ENCODE measurements at places on chromosomes 11 and 22. TPM values are rescaled to one million over a fixed set of nuclear protein-coding genes. Genes with fewer than 3 reads are reported as not detected.

SCGB1D2 gene
- not detected for total RNA-seq

GRCh38 chr11:11379661-11380060 is 26.6 kb upstream of the CSNK2A3 start:
- H3K36me3 ChIP-seq = no peaks in the 10 kb centered on the region
- H3K27me3 ChIP-seq = peaks cover 15% of the 10 kb centered on the region
- H3K27ac ChIP-seq = no peak overlapping the region
- DNase-seq = no peak
- no peaks in the 10 kb centered on the region for H3K4me1 ChIP-seq

TH gene
- not detected for total RNA-seq

- no peak overlapping the region for H3K4me3 ChIP-seq
- no peak for DNase-seq
- peaks cover 15% of the 10 kb centered on the region for H3K4me1 ChIP-seq
- H3K27ac ChIP-seq = no peak overlapping the region
- H3K36me3 ChIP-seq = peaks cover 7% of the 10 kb centered on the region
- H3K27me3 ChIP-seq = peaks cover 6% of the 10 kb centered on the region
These were observed 35.9 kb upstream of the NUP50 start for GRCh38 chr22:45127866-45128265.

DNA sequence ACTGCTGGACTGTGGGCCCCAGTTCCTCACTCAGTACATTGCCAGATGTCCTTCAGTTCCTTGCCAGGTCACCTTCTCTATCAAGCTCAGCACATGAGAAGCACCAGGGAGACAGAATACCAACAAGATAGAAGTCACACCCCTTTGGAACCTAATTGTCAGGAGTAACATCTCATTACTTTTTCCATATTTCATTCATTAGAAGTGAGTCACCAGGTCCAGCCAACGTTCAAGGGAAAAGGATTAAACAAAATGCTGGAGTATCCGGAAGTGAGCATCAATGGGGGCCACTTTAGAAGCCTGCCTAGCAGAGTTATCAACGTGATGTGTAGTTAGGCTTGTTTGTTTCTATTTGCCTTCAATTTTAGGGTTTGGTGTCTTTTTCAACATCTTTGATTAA is 569.3 kb downstream of the MIAT start:
- peaks cover 2% of the 10 kb centered on the region for H3K36me3 ChIP-seq
- no peak for DNase-seq
- no peaks in the 10 kb centered on the region for H3K4me1 ChIP-seq
- peaks cover 5% of the 10 kb centered on the region for H3K27me3 ChIP-seq
- no peak overlapping the region for H3K4me3 ChIP-seq

HEPHL1 gene
- total RNA-seq = not detected

TBX10 gene
- not detected for total RNA-seq

MPPED2 gene
- 0.42 TPM for total RNA-seq

GRCh38 chr22:47543447-47543846 is 781.0 kb downstream of the TBC1D22A start:
- no peak for DNase-seq
- H3K27ac ChIP-seq = no peak overlapping the region
- no peaks in the 10 kb centered on the region for H3K36me3 ChIP-seq
- no peaks in the 10 kb centered on the region for H3K4me1 ChIP-seq

- no peak for DNase-seq
- peaks cover 53% of the 10 kb centered on the region for H3K27me3 ChIP-seq
- H3K4me1 ChIP-seq = peaks cover 2% of the 10 kb centered on the region
- H3K4me3 ChIP-seq = peak overlapping the region; percentile 69
- no peaks in the 10 kb centered on the region for H3K36me3 ChIP-seq
These were observed 716 bp downstream of the AMOTL1 start for GRCh38 chr11:94768602-94769541.

GRCh38 chr11:57544566-57544965 is 7.2 kb downstream of the SMTNL1 start:
- peaks cover 8% of the 10 kb centered on the region for H3K4me1 ChIP-seq
- H3K4me3 ChIP-seq = no peak overlapping the region
- H3K27me3 ChIP-seq = no peaks in the 10 kb centered on the region
- H3K27ac ChIP-seq = no peak overlapping the region
- no peak for DNase-seq

DNA sequence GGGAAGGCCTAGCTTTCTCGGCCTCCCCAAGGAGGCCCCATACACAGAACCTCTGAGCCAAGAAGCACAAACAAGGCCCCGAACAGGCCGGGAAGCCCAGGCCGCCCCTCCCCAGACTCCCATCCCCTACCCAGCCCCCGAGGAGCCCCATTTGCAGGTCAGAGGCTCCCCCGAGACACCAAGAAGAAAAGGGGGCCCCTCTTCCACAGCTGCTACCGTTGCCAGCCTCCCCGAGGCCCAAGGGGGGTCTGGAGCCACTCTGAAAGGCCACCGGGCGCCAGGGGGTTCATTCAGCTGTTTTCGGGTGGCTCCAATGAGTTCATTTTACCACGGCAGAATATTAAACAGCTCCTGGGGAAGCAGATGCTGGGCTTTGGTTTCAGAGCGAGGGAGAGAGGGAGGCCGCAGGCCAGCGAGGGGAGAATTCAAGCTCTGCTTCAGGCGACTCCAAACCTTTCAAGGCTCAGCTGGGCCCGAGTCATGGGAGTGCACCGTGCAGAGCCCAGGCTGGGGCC is 28.5 kb downstream of the MN1 start:
- H3K4me1 ChIP-seq = no peaks in the 10 kb centered on the region
- H3K27me3 ChIP-seq = peaks cover 28% of the 10 kb centered on the region
- no peak overlapping the region for H3K27ac ChIP-seq
- DNase-seq = no peak

COMMD9 gene
- total RNA-seq = 39.1 TPM

GRCh38 chr11:126312961-126313360 is 9.1 kb downstream of the DCPS start:
- peaks cover 5% of the 10 kb centered on the region for H3K36me3 ChIP-seq
- H3K27ac ChIP-seq = no peak overlapping the region
- H3K27me3 ChIP-seq = no peaks in the 10 kb centered on the region
- no peak overlapping the region for H3K4me3 ChIP-seq

FXYD2 gene
- not detected for total RNA-seq

SCN3B gene
- total RNA-seq = not detected

DNA sequence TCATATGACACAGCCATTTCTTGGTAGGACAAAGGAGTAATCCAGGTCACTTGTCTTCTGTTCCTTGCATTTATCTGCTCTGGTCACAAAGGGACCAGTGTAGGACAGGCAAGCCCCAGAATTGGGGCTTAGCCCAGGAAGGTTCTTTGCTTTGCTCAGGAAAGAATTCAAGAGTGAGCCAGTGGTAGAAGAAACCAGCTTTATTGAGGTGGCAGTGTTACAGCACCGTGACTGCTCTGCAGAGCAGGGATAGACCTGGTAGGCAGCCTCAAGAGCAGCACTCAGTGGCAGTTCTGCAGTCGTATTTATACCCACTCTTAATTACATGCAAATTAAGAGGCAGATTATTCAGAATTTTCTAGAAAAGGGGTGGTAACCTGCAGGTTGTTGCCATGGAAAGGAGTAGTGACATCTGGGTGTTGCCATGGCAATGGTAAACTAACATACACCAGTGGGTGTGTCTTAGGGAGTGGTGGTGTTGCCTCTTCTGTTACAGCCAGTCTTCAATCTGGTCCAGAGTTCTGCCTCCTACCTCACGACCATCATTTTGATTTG is 84.9 kb upstream of the RAB1B start:
- peak overlapping the region; percentile 39 for H3K4me3 ChIP-seq
- peaks cover 44% of the 10 kb centered on the region for H3K4me1 ChIP-seq
- H3K36me3 ChIP-seq = no peaks in the 10 kb centered on the region
- DNase-seq = no peak

GRCh38 chr22:23145878-23146470 is 697 bp downstream of the RAB36 start:
- H3K36me3 ChIP-seq = no peaks in the 10 kb centered on the region
- H3K4me1 ChIP-seq = peaks cover 37% of the 10 kb centered on the region
- no peaks in the 10 kb centered on the region for H3K27me3 ChIP-seq
- peak overlapping the region; percentile 99 for H3K27ac ChIP-seq
- no peak for DNase-seq
- H3K4me3 ChIP-seq = peak overlapping the region; percentile 78

SLC22A6 gene
- not detected for total RNA-seq

DNA sequence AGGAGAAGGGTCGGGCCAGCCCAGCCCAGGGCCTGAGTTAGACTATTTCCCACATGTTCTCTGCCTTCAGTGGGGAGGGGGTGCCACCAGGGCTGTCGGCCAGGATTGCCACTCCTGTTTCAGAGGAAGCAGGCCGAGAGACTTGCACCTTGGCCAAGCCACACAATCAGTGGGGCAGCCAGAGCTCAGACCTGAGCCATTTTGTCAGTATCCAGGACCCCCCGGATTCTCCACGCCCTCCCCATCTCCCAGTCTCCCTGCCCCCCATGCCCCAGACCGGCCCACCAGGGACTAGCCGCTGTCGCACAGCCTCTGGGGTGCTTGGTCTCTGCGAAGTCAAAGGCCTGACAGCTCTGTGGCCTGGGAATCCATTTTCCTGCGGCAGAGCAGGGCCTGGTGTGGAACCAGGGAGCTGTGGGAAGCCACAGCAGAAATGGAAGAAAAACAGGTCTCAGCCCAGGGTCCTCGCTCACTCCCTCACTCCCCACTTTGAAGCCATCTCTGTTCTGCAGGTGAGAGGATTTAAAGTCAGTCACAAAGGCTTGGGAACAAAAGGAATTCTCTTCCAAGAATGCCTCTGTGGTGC is 25.5 kb upstream of the MGAT3 start:
- no peaks in the 10 kb centered on the region for H3K4me1 ChIP-seq
- no peak for DNase-seq
- H3K36me3 ChIP-seq = no peaks in the 10 kb centered on the region
- H3K4me3 ChIP-seq = no peak overlapping the region
- H3K27ac ChIP-seq = no peak overlapping the region

GRCh38 chr22:29150701-29151100 is 55.0 kb upstream of the EMID1 start:
- no peak for DNase-seq
- H3K27ac ChIP-seq = no peak overlapping the region
- peaks cover 6% of the 10 kb centered on the region for H3K4me1 ChIP-seq
- peaks cover 49% of the 10 kb centered on the region for H3K27me3 ChIP-seq
- H3K4me3 ChIP-seq = no peak overlapping the region

CDC42BPG gene
- total RNA-seq = 7.7 TPM

RGL4 gene
- 20.2 TPM for total RNA-seq

DNA sequence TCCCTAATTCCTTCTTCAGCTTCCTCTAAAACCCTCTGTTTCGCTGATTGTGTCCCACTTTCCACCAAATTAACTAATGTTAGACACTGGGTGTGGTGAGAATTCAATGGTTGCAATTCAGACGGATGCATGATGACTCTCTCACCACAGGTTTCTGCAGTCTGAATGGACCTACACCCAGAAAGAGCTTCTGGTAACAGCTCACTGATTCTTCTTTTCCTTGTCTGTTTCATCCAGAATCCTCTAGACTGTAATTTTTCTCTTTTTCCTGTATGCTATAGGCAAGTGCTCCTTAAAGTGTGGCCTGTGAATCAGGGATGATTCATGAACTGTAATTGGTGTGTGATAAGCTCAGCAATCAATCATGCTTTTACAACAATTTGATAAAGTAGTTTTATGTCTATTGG is 18.1 kb downstream of the MMP10 start:
- H3K4me3 ChIP-seq = no peak overlapping the region
- peaks cover 4% of the 10 kb centered on the region for H3K4me1 ChIP-seq
- H3K27me3 ChIP-seq = peaks cover 22% of the 10 kb centered on the region
- DNase-seq = no peak

DNA sequence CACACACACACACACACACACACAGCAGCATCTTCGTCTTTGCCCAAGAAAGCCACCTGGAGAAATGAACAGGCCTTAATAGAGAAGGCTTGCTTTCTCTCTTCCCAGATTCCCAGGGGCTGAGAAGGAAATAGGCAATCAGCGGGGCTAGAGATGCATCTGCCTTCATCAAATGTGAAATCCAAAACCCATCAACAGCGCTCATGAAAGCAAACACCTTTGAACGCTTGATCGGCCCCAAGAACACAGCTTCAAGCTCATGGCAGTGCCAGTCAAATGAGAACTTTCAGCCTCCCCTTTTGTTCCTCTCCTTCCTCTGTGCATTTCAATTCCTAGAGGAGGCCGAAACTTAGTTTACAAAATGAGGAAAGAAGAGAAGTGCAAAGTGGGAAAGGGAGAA is 122.7 kb downstream of the EFCAB6 start:
- H3K27me3 ChIP-seq = peaks cover 33% of the 10 kb centered on the region
- H3K4me3 ChIP-seq = no peak overlapping the region
- H3K27ac ChIP-seq = no peak overlapping the region
- H3K4me1 ChIP-seq = no peaks in the 10 kb centered on the region

ISX gene
- total RNA-seq = not detected

DNA sequence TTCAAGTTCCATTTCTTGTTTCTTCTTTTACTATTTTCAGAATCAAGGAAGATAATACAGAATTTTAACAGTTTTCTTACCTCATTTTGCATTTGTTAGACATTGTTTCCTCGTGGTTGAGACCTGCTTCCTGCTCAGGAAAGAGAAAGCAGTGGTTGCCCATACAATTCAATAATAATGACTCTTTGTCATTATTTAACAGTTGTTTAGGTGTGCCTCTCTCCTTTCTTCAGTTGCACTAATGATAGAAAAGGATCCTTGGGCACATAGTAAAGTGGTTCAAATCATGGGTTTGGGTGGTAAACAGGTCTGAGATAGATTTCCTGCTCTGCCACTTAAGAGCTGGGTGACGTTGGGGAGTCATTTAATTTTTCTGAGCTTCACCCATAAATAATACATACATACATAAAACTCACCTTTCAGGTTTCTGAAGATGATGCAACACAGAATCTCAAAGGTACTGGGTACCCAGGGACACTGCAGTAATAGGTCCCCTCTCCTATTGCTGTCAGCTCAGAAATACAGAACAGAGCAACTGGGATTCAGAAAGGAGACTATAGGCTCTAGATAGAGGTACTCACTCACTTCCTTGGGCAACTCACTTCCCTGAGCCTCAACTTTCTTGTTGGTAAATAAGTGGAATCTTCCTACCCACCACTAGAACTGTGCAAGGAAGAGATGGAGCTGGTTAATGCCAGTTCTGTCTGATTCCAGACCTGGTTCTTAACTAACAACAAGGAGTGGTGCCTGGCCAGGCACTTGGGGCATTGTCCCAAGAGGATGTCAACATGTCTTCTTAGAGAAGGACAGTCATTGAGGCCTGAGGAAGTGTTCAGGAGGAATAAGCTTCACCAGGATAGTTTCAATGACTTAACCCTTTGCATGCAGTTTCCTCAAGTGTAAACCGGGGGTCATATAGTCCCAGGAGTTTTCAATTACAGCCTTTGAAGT is 34.9 kb downstream of the CD44 start:
- peak overlapping the region; percentile 99 for H3K27ac ChIP-seq
- peak overlapping the region; percentile 86 for H3K4me3 ChIP-seq
- peaks cover 81% of the 10 kb centered on the region for H3K4me1 ChIP-seq

DNA sequence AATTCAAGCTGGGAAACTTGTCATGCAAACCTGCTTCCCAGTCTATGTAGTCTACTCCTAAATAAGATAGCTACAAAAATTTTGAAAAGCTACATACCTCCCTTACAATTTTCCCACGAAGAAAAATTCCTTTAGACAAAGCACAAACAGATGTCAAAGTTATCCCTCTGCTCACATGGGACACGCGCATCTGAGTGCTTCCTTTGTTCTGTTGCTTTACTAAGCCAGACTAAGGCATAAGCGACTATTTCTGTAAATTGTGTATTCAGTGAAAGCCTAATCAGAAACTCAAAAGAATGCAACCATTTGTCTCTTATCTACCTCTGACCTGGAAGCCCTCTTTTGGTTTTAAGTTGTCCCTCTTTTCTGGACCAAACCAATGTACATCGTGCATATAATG is 583.7 kb upstream of the B3GAT1 start:
- peaks cover 45% of the 10 kb centered on the region for H3K27me3 ChIP-seq
- peaks cover 3% of the 10 kb centered on the region for H3K36me3 ChIP-seq
- no peak for DNase-seq
- H3K27ac ChIP-seq = no peak overlapping the region
- no peaks in the 10 kb centered on the region for H3K4me1 ChIP-seq

Data from T-helper 17 cell (primary cell).